Coronary artery (tissue), 2 donors: ENCODE measurements at places on chromosomes 12 and 14.

GRCh38 chr12:82866946-82867345, 180.2 kb downstream of the TMTC2 start:
- DNase-seq = no peak

GRCh38 chr12:105335856-105336255, 5.4 kb downstream of the C12orf75 start:
- DNase-seq = no peak

DNA sequence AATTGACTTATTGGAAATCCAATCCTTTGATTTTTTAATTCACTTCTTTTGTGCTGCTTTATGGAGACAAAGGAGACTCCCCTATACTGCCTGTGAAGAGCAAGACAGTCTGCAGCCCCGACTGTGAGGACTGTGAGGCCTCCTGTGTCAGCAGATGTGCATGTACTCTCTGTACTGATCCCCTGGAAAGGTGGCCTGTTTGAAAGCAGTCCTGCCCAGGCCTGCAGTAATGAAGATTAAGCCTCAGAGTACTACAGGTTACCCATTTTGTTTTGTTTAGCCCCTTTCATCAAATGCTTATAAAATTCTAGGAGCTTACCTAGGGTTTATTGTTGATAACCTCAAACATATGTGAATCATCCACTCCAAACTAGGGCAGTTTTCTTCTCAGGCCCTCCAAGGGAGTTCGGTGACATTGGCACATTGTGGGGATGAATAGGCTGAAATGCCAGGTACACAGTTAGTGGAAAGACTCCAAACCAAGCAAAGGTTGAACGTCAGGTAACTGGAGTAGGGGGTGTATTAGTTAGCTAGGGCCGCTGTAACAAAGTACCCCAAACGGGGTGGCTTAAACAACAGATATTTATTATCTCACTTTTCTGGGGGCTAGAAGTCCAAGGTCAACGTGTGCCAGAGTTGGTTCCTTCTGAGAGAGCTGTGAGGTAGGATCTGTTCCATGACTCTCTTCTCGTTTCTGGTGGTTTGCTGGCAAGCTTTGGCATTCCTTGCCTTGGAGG, 208.7 kb upstream of the BCL2L14 start:
- DNase-seq = no peak

GRCh38 chr14:57492859-57493258, 798 bp downstream of the CCDC198 start:
- DNase-seq = no peak

- peak; percentile 65 for DNase-seq
These were observed 137.8 kb downstream of the PRKCH start for GRCh38 chr14:61459229-61459628.

DNA sequence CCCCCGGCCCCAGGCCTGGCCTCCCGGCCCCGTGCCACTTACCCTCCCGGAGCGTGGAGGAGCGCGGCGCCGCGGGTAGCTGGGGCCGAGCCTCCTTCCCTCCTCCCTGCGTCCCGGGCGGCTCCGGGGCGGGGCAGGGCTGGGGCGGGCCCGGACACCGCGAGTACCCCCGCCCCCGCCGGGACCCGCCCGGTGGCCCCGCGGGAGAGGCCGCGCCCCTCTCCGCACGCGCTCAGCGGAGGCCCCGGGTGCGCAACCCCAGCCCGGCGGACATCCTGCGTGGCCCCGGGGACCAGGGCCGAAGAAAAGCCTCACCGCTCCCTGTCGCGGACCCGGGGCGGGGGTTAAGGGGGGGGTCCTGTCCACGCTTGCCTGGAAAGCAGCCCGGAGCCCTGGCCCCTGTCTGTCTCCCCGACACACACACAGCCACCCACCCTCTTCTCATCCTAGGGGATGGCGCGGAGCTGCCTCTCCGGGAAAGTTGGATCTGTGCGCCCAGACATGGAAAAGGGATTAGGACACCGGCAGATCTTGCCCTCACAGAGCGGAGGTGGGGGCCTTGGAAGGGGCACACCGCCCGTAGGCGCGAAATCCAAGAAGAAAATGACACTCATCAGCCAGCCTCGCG, at the start of gene SYNE3:
Gene SYNE3, minus strand, starts transcription at position 97 of the 628 bp plus-strand sequence. CDS start 40,829 bp downstream, outside the sequence.
- DNase-seq = peak; percentile 81

DNA sequence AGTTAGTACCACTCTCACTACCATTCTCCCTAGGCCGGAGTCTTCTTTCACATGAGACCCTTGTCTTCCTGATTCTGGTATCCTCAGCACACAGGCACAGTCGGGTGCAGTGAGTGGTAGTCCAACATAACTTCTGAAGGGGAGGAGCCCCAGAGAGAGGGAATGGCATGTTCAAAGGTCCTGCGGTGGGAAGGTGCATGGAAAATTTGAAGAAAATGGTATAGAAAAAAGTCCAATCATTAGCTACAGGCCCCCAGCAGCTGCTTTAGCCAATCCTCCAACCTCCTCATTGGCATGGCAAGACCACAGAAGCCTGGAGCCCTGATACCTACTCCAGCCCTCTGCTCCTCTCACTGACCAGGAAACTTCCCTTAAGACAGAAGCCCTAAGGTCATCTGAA, 96.6 kb downstream of the ZFP36L1 start:
- DNase-seq = peak; percentile 52

DNA sequence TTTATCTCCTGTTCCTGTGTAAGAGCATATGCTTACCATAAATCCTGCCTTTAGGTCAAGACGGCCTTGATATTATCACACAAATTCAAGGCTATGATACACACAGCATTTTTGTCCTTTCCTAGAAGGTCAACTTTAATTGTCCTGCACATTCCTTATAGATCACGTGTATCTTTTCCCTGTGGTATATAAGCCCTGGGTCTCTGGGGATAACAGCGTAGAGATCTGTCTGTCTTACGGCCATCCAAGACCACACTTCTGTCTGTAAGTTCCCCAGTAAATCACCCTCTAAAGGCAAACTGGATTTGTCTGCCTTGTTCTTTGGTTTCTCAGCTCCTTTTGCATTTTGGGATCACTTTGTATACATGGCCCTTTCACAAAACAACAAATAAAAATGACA, 69.5 kb upstream of the TCL1B start:
- no peak for DNase-seq

DNA sequence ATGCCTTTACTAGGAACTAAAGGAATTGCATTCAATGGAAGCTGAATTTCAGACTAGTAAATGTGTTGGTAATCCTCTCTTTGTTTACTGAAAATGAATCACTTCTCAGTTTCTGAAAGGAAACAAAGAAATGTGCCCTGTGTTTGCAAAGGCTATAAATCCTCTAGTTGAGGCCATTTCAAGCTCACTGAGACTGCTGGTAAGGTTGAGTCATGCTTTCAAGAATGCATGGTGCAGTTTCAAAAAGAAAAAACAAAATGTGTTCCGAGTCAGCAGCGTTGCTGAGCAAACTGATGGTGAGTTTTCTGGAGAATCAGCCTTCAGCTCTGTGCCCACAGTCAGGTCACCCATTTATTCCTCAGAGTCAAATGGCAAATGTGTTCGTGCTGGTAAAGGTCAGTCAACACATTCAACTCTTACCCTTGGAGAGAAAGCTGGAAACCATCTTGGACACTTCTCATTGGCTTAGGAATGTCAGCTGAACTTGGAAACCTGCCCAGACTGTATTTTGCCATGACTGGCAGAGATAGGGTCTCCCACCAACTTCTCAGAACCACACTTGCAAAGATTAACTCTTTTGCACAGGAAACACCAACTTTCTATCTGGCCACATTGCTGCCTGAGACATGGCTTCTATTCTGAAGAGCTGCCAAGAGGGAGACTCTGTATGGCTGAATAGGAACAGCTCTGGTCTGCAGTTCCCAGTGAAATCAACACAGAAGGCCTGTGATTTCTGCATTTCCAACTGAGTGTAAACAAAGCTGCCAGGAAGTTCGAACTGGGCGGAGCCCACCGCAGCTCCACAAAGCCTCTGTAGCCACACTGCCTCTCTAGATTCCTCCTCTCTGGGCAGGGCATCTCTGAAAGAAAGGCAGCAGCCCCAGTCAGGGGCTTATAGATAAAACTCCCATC, 484.4 kb downstream of the ATP23 start:
- no peak for DNase-seq

DNA sequence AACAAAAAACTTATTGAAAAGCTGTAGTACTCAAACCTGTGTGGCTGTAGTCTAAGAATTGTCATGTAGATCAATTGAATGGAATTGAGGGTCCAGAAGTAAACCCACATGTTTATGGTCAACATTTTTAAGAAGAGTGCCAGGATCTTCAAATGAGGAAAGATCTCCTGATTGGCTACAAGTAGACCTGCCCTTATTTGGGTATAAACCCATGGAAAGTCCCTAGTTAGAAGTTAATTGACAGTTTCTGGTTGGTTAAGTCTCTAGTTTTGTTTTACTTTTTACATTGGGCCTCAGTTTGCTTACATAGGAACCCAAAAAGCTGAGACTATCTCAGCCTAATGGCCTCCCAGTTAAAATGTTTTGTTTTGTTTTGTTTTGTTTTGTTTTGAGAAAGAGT, 91.9 kb upstream of the RESF1 start:
- no peak for DNase-seq

- DNase-seq = no peak
These were observed 48.7 kb downstream of the EID3 start for GRCh38 chr12:104352106-104352713.

- no peak for DNase-seq
These were observed 5.1 kb upstream of the SDS start for GRCh38 chr12:113408756-113409298.

DNA sequence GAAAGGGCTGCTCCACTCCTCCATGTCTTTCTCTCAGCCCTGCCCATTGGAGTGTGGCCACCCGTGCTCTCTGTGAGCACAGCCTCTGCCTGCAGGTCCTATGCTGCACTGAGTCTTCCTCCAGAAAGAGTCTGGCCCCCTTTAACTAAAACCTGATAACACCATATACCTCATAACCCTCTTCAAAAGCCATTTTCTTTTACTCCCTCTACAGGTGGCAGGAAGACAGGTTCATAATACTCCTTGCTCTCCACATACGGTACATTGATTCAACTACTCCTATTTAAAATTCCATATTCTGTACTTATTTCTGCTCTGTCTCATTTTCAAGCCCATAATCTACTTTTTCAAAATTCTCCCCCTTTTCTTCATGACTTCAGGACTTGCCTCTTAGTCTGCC, 144.0 kb downstream of the HELB start:
- no peak for DNase-seq
